ENCODE measurements at places on chromosomes 5 and 9.

DNA sequence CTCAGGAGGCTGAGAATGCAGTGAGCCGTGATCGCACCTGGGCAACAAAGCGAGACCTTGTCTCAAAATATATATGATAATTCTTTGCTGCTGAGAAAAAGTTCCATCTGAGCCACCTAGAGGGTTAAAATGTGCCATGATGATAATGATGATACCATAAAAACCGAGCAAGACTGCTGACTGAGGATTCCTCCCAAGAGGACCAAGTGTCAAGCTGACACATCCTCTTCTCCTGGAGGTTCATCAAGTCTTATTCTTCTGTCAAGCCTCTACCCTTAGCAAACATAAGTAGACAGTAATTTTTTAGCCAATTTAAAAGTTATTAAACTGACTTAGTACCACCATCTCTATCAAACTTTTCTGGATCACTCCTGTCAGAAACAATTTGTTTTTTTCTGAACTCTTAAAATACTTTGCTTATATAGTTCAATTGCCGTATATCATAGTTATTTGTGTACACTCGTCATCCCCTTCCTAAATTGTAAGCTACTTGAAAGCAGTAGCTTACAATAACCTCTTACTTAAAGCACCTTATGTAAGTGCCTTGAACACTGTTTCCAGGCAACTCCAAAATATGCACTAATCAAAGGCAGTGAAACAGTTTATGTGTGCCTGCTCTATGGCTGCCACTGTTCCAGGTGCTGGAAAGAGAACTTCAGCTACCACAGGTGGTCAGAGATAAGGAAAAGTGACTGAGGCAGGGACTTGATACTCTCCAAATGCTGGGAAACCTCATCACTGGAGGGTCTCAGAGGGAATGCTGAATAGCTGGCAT lies 57.4 kb downstream of the SCAI start:
- DNase-seq, result no peak

DNA sequence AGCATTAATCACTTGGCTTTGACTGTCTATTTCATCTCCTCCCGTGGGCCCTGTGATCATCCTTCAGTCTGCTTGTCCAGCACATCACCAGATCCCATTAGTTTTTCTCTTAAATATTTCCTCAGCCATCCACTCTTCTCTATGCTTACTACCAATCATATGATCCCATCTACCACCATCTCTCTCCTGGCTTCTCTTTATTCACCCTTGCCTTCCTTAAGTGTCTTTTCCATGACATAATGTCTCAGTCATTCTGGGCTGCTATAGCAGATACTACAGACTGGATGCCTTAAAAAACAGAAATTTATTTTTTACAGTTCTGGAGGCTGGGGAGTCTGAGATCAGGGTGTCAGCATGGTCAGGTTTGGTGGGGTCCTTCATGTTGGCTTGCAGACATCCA lies 208.4 kb upstream of the PPP1R2B start:
- no peak for DNase-seq

DNA sequence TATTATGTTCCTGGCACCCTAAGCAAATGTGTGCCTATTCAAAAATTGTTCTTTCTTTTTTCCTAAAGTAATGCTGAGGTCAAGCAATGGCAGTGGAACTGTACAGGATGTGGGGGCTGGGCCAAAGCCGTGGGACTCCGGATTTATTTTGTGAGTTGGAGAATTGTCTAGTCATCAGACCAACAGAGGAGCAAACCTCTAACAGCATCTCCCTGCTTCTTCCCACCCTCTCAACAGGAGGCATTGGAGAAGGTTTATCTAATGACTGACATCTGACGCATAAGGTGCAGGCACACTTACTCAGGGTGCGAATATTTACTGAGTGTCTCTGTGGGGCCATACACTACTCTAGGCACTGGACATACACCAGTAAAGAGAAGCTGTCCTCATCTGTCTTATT lies 38.6 kb downstream of the MARCHF11 start:
- DNase-seq, result no peak

- DNase-seq, result no peak
These were observed 152.1 kb upstream of the SLC24A2 start for GRCh38 chr9:19940811-19941535.

DNA sequence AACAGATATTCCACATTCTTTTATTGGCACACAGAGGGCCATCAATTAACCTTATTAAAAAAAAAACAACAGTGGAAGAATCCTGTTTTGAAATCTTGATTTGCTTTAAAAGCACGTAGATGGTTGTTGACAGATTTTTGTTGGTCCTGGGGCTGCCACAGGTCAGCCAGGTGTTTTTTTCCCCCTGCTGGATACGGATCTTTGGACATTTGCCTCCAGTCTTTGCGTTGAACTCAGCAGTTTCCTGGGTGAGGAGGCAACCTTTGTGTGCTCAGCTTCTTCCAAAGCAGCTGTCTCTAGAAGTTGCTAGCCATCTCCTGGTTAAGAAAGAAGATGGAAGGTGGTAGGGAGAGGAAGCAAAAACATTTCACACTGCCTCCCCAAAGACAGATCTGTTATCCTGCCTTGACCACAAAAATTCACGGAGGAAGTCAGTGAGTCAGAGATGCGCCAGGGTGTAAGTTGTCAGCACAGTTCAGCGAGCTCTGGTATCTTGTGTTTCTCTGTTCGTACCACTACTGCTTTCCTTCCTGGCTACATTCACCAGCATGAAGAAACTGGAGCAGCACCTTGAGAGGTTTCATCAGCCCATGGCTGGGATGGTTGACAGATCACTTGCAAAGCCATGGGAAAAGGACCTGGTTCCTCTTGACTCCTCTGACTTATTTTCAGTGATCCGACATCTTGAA lies 207.3 kb downstream of the ARHGAP26 start:
- peak; percentile 71 for DNase-seq

GRCh38 chr5:141363952-141364660 lies at the start of gene PCDHGA5:
Gene PCDHGA5, plus strand, starts transcription at chr5:141364162. Its CDS starts 169 bp downstream, at chr5:141364331.
- DNase-seq, result no peak

Measured in central memory CD8-positive, alpha-beta T cell (primary cell).